Suppressor macrophage treated with lipopolysaccharide for 1 hour (primary cell): ENCODE measurements at places on chromosomes 7 and 10.
A peak's percentile ranks its signal among the peaks of the same experiment; 100 is the strongest.

GRCh38 chr10:50440489-50440888 lies 183.3 kb downstream of the SGMS1 start:
- DNase-seq: no peak

DNA sequence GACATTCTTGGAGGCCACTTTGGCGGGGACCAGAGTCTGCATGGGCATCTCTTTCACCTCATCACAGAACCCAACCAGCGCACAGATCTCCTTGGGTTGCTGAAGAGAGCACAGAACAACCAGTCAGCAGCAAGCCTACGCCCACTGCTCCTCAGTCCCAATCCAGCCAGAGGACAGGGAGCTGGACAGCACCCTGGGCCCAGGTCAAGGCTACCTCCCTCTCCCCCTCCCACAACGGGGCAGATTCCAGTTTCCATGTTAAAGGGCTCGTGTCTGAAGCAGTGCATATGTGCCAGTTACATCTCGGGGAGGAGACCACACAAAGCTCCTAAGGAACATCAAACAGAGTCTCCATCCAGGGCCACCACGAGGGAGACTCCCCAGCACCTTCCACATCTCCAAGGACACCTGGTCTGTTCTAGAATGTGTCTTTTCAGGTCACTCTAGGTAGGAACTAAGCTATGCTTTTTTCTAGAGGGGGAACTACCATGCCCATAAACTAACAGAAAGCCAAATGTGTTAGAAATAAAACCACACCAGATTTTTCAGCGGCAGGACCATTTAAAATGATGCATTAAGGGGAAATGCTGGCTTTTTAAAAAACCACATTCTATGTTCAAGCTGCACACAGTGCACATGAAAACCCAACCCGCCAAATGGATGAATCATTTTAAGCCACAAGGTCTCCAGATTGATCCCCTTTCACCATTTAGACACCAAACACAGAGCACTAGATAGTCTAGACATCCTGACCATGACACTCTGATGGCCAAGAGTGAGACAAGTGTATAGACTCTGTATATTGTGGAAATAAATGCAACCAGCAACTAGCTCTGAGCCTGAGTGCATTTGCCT lies 28.9 kb downstream of the PSAP start:
- DNase-seq: no peak

DNA sequence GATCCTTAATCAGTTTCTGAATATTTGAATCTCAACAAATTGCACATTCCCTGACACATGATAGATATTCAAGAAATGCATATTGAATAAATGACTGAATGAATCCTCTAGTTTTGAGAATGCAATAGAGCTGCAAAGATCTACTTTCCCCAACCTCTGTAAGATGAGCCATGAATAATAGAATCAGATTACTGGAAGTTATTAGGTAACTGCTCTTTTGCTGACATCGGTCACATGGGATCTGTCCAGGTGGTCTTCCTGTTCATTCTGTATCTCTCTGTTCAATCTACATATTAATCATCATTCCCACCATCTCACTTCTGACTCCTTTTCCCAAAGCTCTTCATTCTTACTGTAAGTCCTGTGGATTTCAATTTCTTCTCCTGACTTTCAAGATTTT lies 638.7 kb downstream of the SORCS1 start:
- DNase-seq: no peak

DNA sequence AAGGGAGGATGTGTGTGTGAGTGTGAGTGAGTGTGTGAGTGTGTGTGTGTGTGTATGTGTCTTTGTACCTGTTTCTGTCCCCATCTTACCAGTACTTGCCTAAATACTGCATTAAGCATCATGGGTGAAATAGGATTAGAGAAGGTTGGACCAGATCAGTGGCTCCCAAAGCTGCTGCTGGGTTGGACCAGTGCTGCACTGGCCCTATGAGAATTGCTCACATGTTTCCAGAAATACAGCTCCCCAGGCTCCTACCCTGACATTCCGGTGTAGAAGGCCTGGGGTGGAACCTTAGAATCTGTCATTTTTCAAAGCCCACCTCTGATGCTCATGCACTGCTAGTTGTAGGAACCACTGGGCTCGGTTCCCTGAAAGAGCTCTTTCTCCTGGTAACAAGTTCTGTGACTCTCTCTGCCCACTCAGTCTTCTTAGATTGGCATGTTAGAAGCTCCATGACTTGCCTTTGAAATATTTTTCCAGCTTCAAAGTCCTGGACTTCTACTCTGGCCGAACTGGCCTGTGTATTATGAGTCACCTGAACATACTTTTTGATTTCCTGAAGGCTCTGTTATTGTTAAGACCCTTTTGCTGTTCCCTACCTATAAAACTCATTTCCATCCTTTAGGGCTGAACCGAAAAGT lies 224.7 kb downstream of the CUX1 start:
- DNase-seq: no peak

GRCh38 chr7:32108651-32109050 lies 38.4 kb upstream of the PDE1C start:
- no peak for DNase-seq

DNA sequence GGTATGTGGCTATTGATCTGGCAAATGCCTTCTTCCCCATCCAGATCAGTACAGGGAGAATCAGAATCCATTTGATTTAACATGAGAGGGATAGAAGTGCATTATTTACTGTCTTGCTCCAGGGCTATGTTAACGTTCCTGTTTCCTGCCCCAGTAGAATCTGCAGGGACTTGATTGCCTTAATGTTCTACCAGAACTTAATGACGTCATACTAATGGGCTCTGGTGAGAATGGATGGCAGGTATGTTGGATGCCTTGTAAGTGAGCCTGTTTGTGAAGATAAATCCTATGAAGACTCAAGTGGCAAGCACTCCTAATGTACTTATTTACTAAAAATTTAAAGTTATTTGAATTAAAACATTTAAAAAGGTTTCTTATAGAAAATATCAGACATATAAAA lies 44.5 kb upstream of the CHCHD3 start:
- DNase-seq: no peak

DNA sequence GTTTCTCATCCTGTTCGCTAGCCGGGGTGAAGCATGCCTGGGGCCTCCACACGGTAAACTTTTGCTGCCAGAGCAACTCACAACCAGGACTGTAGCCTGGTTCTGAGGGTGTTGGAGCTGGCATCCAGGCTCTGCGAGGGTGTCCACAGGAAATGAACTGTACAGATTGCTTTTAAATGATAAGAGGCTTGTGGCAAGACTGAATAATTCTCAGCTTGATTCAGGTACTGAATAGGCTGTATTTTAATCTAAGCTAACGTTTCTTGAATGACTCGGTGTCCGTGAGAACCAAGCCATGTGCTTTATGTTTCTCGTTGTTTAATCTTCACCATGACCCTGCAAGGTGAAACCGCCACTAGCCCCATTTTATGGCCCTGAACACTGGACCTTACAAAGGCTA lies 49.3 kb downstream of the EEPD1 start:
- DNase-seq: no peak

DNA sequence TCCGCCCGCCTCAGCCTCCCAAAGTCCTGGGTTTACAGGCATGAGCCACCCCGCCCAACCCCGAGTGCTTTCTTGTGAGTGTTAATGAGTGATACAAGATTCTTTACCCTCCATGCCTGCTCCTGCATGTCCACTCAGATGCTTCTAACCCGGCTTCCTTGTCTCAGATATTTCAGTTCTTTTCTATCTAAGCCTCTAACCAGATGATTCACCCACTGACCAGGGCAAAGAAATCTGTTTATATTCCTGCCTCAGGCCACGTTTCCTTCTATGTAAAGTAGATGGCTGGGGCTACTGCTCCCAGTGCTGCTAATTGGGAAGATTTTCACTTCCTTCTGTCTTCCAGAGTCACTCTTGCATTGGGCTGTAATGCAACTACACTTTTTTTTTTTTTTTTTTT lies 395.1 kb upstream of the ANKRD30A start:
- no peak for DNase-seq

GRCh38 chr10:91582153-91582554 lies 50.7 kb downstream of the PPP1R3C start:
- no peak for DNase-seq

GRCh38 chr10:129935867-129936152 lies 28.3 kb downstream of the EBF3 start:
- no peak for DNase-seq

- DNase-seq: no peak
Observed at GRCh38 chr10:103843854-103844570, 11.4 kb downstream of the SH3PXD2A start.

DNA sequence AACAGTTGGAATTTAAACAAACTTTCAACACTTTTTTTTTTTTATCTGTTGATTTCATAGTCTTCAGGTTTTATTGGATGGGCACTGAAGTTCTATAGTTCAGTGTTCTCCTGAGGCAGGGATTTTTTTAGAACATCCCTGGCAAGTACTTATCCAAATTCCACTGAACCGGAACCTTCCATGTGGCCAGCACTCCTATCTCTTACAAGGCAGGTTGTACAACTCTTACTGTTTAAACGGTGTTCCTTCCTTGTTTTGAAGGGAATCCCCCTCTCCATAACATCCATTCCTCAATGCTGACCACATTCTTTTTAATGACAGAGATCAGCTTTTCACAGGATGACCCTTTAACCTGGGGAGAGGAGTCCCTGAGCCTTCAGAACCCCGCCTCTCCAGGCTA lies 238.9 kb upstream of the CTBP2 start:
- DNase-seq: no peak

DNA sequence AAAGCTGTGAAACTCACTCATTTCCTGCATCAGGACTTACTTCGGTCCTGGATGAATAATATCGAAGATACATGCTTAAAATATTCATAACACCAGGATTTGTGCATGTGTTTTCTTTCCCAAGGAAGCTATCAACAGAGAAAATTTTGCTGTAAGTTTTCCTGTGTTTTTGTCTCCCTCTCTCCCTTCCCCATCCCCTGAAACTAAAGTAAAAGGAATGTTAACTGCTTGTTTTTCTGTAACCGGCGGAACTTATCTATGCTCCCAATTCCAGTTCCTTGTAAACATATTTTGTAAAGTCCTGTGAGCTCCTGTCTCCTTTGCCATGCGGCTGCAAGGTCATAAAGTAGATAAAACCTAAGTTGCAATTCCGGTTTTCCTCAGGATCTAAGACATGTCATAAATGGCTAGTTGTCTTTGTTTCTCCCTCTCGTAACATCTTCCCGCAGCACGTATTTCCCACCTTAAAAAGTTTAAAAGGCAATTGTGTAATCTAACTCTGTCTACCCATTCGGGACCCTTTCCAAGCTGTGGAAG lies 79.0 kb upstream of the POM121L12 start:
- DNase-seq: no peak

DNA sequence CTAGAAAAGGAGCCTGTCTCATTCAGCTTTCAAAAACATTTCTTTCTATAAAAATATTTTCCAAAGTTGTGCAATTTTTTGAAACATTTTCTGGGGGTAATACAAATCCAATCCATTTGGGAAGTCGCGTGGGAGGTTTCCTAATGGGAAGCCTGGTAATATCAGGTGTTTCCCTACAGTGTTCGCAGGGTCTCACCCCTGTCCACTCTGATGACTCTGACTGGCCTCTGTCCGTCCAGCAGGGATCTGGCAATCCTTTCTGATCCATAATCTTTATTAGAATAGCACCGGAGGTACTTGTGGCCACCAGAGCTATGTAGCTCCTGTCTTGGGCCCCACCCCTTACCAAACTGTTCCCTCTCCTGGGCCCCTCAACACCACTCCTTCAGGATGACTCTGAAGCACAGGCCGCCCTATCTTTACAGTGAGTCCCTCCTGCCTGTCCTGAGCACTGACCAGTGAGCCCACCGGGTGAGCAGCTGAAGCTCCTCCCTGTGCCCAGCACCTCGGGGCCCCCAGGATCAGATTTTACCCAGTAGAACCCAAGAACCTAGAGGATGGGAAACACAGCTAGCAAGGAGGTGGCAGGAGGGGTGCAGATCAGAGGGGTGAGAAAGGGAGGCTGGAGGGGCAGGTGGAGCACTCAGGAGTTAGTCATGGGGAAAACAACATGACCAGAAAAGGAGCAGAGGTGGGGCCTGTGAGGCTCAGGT lies 84.8 kb downstream of the PTPRE start:
- no peak for DNase-seq

DNA sequence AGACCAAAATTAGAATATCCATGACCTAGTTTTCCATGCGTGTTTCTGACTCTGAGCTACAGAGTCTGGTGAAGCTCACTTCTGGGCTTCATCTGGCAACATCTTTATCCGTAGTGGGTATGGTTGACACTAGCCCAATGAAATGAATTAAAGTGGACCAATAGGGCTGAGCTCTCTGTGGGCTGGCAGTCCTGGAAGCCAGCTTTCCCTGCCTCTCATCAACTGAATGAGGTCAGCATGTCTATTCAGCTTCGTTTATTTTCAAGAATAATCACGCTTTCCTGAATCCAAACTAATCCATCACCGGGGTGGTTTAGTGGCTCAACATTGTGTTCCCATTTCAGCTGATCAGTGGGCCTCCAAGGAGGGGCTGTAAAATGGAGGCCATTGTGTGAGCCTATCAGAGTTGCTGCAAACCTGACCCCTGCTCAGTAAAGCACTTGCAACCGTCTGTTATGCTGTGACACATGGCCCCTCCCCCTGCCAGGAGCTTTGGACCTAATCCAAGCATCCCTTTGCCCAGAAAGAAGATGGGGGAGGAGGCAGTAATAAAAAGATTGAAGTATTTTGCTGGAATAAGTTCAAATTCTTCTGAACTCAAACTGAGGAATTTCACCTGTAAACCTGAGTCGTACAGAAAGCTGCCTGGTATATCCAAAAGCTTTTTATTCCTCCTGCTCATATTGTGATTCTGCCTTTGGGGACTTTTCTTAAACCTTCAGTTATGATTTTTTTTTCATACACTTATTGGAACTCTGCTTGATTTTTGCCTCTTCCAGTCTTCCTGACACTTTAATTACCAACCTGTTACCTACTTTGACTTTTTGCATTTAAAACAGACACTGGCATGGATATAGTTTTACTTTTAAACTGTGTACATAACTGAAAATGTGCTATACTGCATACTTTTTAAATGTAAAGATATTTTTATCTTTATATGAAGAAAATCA lies 35.5 kb downstream of the CAV1 start:
- DNase-seq: no peak

GRCh38 chr10:110873951-110874350 lies 2.2 kb downstream of the PDCD4 start:
- DNase-seq: no peak

GRCh38 chr10:104099269-104099668 lies 13.6 kb upstream of the COL17A1 start:
- DNase-seq: peak; percentile 4

DNA sequence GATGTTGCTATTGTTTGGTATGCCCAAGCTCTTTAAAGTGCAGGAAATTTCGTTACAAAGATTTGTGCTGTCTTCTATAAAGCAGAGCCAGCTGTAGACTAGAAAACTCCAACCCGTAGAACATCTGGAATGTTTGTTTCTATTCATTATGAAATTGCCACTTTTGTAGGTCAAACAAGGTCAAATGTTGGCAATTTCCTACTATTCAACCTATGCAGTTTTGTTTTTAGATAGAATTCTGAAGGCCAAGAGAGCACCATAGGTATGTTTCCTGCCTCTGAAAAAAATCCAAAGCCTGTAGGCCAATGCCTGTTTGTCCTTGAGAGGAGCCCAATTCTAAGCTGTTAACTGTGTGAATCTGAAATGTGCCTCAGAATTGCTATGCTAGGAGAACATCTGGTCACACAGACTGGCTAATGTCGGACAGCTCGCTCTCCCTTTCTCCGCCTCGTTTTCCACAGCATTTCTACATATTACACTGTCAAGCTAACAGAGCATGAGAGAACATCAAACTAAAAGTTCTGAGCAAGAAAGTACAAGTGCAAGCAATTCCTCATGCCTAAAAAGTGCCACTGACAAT lies 267.2 kb upstream of the LRGUK start:
- DNase-seq: no peak
